Hematopoietic multipotent progenitor cell treated with erythropoietin and hydrocortisone succinate and interleukin-3 and kit ligand, for 8 days (in vitro differentiated cells): ENCODE measurements at places on chromosomes 6 and 20.

DNA sequence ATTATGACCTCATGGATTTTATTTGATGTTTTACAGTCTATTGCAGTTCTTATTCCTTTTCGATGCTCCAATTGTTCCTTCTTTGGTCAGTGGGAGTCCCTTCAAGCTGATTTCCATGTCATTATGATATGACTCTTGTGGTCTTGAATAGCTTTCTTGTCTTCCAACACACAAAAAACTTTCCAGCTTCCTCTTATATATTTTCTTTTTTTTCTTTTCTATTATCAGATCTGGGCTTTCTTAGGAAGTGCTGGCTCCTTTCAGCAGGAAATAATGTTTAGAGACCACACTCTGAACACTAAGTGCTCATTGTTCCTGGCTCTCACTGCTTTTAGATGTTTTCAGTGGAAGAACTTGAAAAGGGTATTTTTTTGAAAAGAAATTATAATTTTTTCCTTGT lies 3.1 kb upstream of the SLC17A1 start:
- no peak for DNase-seq

DNA sequence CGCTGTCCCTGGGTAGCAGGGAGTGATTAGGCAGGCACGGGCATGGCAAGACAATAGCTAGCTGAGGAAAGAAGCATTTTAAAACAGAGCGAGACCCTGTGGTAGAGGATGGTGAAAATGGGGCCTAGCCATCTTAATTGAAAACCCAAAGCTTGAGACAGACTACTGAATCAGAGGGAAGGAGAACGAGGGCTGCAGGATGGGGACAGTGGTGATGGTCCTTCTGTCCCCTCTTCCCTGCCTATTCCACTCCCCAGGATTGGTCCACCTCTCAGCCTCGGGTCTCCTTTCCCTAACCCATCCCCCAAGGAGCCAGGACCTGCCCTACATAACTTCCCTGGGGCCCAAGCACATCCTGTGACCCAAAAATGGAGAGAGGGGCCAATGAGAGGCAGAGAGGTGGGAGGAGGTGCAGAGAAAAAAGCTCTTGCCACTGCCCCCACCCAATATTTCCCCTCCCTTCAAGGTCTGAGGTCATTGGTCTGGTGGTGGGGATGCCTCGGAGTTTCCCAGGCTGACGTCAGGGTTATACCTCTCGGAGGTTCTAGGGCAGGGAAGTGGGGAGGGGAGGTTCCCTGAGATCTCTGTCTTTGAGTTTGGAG lies 884 bp upstream of the CUTA start:
- DNase-seq: no peak

GRCh38 chr6:13697857-13698256 lies 13.8 kb downstream of the RANBP9 start:
- no peak for DNase-seq

DNA sequence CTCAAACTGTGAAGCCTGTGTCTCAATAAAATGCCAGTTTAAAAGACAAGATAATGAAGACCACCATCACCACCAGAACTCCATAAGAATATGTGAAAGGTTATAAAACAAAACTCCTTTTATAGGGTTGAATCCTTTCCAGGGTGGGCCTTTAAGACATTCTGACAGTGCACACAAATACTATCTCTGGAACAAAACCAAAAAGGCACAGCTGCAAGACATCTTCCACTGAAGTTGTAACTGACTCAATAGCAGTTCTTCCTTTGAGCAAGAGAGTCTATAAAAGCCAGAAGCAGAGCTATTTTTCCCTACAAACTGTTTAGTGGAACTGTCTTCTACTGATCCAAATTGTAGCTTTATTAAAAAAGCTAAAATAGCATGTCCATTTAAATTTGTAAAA lies 81.6 kb downstream of the EPB41L2 start:
- peak; percentile 1 for DNase-seq

- no peak for DNase-seq
Observed at GRCh38 chr20:38247166-38247509, 13.4 kb downstream of the KIAA1755 start.

GRCh38 chr6:27892649-27893058 lies 19.5 kb downstream of the OR2B2 start:
- no peak for DNase-seq

GRCh38 chr20:4573564-4574355 lies 147.9 kb upstream of the PRND start:
- DNase-seq: no peak
